ENCODE measurements at places on chromosomes 6 and 20.

DNA sequence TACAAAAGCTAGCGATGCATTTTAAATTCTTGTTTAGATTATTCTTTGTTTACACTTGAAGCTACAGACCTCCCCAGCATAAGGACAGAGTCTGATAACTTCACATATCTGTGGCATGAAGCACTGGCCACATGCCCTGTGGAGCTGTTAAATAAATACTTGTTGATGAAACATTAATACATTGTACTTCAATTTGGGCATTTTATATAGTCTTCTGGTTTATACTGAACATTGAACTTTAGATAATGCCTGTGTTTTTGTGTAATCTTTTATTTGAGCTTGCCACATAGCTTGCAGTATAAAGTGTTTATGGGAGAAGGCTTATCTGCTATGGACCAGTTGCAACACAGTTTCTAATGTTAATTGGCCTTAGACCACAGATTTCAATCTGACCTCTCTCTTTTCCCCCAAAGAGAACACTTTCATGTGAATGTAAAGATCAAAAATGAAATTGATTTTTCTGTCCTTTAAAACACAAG lies 48.2 kb downstream of the FRK start:
- DNase-seq, result no peak

- DNase-seq, result peak; percentile 60
Measured at GRCh38 chr20:3420211-3420707, 12.8 kb upstream of the DNAAF9 start.

DNA sequence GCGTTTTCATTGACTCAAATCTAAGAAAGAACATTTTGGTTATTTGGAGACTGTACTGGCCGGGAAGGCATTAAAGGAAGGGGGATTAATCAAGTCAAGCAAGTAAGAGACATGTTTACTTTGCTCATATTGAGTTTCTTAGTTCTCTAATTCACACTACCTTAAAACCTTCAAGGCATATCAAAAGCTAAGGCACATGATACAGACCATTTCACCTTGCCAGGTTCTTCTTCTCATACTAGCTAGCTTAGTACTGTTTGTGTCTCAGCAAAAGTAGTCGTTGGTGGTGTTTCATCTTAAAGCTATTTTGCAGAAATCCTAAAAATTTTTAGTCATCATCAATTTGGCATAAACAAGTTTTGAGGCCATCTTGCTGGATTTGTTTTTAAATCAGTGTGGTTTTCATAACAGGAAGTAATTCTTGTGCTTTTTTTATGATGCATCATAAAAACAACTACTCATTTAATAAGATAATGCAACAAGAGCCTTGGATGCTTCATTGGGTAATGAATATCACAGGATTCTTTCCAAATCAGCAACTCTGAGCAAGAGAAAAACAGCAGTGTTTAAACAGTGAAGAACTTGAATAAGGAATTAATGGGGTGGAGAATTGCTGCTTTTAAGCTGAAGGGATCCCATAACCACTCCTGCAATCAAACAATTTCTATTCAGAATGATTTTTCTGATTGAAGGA lies 425.3 kb downstream of the EPM2A start:
- no peak for DNase-seq

- DNase-seq, result no peak
Measured at GRCh38 chr6:11427723-11428245, 109.8 kb upstream of the TMEM170B start.

- DNase-seq, result no peak
Measured at GRCh38 chr6:6616656-6617055, 28.1 kb downstream of the LY86 start.

GRCh38 chr20:17541596-17541995 lies 10.4 kb upstream of the BFSP1 start:
- no peak for DNase-seq

DNA sequence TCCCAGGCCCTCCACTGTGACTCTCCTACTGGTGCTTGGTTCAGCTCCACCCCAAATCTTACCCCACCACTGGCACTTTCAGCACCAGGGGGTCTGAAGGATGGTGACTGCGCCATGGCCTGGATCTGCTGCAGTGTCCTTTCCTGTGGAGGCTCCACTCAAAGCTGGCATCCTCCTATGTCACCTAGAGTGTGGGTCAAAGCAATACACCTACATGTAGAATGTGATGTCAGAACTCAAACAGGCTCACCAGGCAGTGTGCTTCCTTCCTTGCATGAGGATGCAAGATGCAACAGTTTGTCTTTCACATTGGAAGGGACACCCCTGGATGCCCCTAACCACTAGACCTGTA lies 32.8 kb upstream of the MICB start:
- no peak for DNase-seq

DNA sequence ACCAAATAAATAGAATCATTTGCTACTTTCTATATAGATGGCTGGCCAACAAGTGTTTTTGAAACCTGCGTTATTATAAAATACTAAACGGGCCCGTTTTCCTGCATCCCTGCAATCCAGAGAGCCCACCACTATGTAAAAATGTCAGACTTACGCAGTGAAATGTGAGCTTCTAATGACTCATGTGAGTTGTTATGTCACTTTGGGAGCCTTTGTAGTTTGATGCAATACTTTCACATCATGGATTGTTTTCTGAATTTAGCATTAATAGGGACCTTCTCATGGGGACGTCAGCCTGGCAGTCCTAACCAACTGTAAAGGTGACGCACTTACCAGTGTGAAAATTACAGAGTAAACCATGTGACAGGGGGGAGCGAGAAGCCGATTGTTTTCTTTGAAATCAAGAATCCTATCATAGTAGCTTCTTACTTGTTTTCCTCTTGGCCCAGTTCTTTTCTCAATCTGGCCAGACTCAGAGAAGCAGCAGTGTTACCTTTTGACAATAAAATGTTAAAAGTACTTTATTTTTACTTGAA lies 75.3 kb downstream of the SSR1 start:
- no peak for DNase-seq

DNA sequence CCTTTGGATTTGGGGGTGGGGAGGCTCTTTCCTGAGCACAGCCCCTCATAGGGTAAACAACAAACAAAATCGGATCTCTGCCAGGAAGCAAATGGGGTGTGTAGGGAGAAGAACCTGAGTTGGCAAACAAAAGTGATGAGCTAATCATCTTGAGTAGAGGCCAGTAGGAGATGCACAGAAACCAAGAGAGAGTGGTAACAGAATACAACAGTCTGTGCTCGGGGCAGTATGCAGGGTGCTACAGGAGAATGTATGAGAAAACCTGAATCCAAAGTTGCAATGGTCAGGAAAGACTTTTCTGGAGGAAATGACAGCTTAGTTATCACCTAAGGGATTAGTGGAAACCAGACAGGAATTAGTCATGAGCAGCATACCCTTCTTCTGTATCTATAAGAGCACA lies 177.8 kb downstream of the CDKAL1 start:
- no peak for DNase-seq

GRCh38 chr20:1811621-1812498 lies 83.3 kb upstream of the SIRPA start:
- DNase-seq, result no peak

DNA sequence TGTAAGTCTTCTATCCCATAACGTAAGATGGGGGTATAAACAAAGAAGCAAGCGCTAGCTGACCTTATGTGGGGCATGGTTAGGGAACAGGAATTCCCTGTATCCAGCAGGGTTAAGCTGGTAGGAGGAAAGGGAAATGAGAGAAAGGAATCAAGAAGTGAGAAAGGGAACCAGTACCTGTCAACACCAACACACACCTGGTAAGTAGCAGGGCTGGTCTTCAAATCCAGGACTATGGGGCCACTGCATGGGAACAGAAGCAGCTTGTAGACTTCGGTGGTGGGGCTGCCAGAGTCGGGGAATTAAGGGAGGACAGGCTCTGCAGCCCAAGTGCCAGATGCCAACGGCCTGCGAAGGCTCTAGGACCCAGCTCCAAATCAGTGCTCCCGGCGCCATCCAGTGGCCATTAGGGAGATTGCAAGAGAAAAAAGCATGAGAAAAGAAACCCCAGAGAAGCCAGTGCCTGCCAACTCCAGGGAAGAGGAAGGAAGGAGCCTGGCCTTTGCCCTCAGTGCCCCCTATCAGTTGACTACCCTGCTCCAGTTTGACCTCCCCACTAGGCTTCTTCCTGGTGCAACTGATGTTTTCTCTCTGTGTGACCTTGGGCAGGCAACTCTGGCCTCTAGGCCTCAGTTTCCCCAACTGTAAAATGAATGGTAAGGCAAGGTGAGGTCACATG lies 15.8 kb upstream of the RBPJL start:
- peak; percentile 75 for DNase-seq

GRCh38 chr6:162443101-162443500 lies 284.5 kb downstream of the PRKN start:
- no peak for DNase-seq

DNA sequence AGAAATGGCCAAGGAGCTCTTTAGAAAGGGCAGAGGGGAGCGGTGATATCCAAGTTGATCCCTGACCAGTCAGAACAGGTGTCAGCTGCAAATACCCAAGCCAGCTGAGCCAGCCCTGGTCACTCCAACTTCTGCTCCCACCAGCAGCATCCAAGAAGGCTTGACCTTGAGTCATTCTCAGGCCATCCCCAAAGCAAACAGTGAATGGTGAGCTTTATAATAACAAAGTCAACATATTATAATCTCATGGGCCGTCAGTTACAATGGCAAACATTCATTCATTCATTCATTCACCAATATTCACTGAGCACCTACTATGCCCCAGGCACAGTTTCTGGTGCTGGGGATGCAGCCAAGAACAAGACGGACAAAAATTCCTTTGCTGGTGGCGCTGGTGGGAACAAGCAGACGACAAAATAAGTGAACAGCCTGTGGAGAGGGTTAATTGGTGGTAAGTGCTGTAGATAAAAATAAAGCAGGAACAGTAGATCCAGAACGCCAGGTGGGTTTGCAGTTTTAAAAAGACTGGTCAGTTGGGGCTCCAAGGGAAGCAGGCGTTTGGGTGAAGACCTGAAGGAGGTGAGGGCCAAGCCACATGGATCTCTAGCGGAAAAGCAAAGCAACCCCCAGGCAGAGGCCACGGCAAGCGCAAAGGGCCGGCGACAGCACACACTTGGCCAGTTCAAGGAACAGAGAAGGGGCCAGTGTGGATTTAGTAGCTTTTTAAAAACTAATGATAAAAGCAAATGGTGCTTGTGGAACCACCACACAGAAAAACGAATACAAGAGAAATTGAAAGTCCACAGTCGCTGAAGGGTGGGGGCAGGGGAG lies 131.8 kb upstream of the PTPN1 start:
- DNase-seq, result no peak

DNA sequence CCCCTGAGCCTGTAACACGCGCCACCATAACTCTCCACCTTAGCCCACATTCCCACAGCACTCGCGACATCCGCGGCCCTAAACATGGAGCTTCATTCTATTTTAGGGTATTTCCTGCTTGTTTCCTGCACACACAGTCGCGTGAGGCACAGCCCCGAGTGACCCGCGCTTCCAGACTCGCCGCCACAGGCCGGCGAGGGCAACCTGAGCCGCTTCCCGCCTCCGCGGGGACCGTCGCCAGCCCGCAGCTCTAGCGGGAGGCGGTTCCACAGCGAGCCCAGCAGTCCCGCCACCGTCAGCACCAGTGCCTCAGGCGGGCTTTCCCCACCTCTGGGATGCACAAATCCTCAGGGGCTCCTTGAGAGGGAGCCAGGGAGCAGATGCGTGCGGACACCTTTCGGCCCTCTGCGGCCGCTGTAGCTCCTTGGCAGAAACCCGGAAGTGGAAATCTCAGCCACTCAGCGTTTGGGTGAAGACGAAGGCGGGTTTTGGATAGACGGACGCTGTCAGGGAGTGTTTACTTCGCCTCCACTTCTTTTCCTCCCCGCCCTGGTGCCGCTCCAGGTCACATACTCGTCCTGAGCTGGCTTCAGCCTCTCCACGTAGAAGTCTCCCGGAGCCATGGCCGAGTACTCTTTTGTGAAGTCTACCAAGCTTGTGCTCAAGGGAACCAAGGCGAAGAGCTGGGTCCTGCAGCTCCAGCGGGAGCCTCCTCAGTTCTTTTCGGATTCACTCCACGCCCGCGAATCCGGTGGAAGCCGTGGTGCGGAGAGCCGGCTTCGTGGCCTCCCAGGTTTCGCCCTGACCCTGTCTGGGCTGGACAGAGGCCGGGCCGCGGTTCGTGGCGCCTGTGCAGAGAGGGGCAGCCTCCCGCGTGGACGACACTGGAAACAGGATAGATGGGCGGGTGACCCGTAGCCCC lies 2177.4 kb upstream of the DEFB115 start:
- DNase-seq, result no peak

DNA sequence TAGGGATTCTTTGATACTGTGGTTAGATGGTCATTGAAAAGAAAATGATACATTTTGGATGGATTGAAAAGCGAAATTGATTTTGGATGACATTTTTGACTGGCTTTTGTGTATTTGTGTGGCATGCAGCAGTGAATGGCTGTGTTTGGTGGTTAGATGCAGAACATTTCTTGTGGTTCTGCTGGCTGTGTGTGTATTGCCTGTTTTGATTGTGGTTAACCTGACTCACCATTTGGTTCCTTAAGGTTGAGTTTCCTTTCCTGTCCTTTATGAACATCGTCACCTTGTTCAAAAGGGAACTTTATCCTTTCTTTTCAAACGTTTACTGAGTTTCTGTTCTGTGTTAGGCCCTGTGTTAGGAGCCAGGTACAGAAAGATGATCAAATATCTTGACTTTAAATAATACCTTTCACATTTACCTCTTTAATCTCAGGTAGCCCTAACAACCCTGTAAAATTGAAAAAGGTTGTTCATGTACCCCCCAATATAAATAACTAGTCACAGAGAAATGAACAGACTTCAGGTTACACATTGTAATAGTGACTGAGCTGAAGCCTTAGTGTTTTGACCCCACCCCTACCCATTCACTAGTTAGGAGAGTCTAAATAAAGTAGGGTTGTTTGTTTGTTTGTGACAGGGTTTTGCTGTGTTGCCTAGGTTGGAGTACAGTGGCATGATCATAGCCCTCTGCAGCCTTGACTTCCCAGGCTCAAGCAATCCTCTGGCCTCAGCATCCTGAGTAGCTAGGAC lies 23.8 kb downstream of the ANKS1A start:
- DNase-seq, result peak; percentile 64

- no peak for DNase-seq
Measured at GRCh38 chr6:169145496-169145895, 108.2 kb downstream of the THBS2 start.

GRCh38 chr6:46876126-46876525 lies 45.6 kb downstream of the ADGRF5 start:
- no peak for DNase-seq

- no peak for DNase-seq
Measured at GRCh38 chr20:60091305-60091704, 133.1 kb downstream of the CDH26 start.

- DNase-seq, result no peak
Measured at GRCh38 chr6:35516712-35517111, 4.0 kb upstream of the TULP1 start.

- no peak for DNase-seq
Measured at GRCh38 chr6:157983406-157984119, 1.9 kb downstream of the SYNJ2 start.

- no peak for DNase-seq
Measured at GRCh38 chr6:71205336-71205956, 83.2 kb upstream of the OGFRL1 start.

- no peak for DNase-seq
Measured at GRCh38 chr20:18533491-18533890, 25.8 kb downstream of the SEC23B start.

DNA sequence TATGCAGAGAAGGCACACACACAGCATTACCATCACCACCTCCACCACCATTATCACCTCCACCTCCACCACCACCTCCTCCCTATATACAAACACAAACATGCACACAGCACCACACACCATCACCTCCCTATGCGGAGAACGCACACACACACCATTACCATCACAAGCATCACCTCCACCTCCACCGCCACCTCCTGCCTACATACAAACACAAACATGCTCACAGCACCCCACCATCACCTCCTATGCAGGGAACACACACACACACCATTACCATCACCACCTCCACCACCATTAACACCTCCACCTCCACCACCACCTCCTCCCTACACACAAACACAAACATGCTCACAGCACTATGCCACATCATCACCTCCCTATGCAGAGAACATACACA lies 236.5 kb upstream of the AFDN start:
- no peak for DNase-seq
